GM23338 (cell line): ENCODE measurements at places on chromosomes 2 and 18. TPM values are rescaled to one million over a fixed set of nuclear protein-coding genes. Genes with fewer than 3 reads are reported as not detected.
A peak's percentile ranks its signal among the peaks of the same experiment; 100 is the strongest.

Gene TDRD15
- 0.07 TPM in 1 of 2 replicates, not detected in the other for total RNA-seq

Gene TUBA3E
- 0.21 and 0.66 TPM in 2 replicates for total RNA-seq

Gene SCN2A
- total RNA-seq = 0.52 and 0.82 TPM in 2 replicates

DNA sequence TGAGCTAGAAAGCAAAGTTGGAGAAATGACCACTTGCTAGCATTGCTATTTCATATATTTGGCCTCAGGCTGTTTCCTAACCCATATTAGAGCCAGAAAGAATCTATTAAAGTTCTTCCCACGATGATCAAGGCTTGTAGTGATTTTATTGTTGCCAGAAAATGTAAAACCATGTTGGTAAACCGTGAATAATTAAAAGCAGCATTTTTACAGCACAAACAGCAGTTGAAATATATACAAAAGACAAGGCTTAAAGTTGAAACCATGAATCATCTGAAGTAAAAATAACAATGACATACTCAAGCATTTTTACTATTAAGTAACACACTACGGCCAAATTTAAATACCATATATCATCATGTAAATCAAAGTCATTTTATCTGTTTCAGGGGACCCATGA lies 27.7 kb upstream of the DSC3 start:
- peaks cover 12% of the 10 kb centered on the region; the same call in 1 of the 2 replicates for H3K36me3 ChIP-seq
- H3K27ac ChIP-seq = no peak overlapping the region
- no peak for DNase-seq
- H3K4me1 ChIP-seq = no peaks in the 10 kb centered on the region
- no peaks in the 10 kb centered on the region for H3K27me3 ChIP-seq
- no peak overlapping the region for H3K4me3 ChIP-seq

DNA sequence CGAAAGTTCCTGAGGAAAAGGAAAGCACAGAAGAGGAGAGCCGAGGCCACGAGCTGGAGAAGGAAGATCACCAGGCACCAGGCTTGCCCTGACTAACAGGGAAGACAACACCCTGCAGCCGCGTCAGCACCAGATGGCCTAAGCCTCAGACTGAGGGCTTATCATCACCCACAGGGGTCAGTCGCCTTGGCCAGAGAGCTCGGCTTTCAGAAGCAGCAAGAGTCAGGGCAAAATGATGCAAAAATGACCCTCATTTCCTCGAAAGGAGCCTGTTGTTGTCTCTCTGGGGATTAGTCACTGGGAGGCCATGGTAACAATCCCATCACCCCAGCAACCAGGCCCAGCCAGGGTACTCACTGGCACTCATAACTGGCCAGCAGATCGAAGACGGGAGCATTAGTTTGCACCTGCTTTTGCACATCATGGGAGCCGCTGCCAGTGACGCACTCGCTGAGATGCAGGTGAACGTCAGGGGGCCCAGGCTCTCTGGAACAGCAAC lies 42.7 kb upstream of the ZFP36L2 start:
- no peak for DNase-seq
- H3K4me1 ChIP-seq = peaks cover 3% of the 10 kb centered on the region; the same call in 1 of the 2 replicates
- no peaks in the 10 kb centered on the region for H3K27me3 ChIP-seq
- no peak overlapping the region for H3K27ac ChIP-seq
- H3K36me3 ChIP-seq = no peaks in the 10 kb centered on the region

- H3K4me1 ChIP-seq = no peaks in the 10 kb centered on the region
- H3K27me3 ChIP-seq = no peaks in the 10 kb centered on the region
- no peaks in the 10 kb centered on the region for H3K36me3 ChIP-seq
Measured at GRCh38 chr2:45806563-45807358, 155.3 kb downstream of the PRKCE start.

- H3K4me1 ChIP-seq = peaks cover 31% of the 10 kb centered on the region
- peak; percentile 75 for DNase-seq
- H3K36me3 ChIP-seq = no peaks in the 10 kb centered on the region
- peak overlapping the region; percentile 93 for H3K27ac ChIP-seq
- H3K4me3 ChIP-seq = no peak overlapping the region
Measured at GRCh38 chr2:207796585-207797350, 27.1 kb upstream of the FZD5 start.
